A549 (cell line): ENCODE measurements at places on chromosomes 4 and X. TPM values are rescaled to one million over a fixed set of nuclear protein-coding genes. Genes with fewer than 3 reads are reported as not detected.
A peak's percentile ranks its signal among the peaks of the same experiment; 100 is the strongest.

DNA sequence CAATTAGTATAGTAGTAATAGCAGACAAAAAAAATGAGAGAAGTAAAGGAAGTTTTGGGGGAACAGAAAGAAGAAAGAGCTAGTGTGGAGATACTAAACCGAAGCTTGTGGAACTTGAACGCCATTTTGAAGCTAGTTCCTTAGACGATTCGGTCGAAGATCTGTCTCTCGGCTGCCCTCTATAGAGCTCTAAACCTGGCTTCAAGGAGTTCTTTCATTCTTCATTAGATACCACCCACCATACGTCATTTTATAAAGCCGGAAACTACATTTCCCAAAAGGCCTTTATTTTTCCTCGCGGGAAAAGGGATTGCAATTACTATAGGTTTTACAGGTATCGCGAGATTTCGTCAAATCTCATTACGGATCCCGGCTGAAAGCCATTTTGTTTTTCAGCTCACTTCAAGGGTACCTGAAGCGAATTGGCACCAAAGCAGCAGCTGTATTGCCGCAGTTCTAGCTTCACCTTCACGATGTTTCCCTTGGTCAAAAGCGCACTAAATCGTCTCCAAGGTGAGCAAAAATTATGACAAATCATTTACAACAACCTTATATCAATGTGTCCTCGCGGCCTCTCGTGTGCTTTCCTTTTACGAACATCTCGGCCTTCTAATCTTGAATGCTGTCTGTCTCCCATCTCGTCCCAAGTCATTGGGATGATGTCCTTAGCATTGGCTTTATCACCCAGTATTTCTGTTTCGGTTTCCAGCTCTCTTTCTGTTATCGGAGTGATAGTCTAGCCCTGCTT is at the start of gene COX7B:
COX7B (plus strand) TSS at position 388 of the 748 bp plus-strand sequence; CDS start at position 474, 86 bp downstream.
- DNase-seq = peak; percentile 72

- DNase-seq = no peak
Measured at GRCh38 chrX:131988236-131988635, 34.9 kb upstream of the STK26 start.

DNA sequence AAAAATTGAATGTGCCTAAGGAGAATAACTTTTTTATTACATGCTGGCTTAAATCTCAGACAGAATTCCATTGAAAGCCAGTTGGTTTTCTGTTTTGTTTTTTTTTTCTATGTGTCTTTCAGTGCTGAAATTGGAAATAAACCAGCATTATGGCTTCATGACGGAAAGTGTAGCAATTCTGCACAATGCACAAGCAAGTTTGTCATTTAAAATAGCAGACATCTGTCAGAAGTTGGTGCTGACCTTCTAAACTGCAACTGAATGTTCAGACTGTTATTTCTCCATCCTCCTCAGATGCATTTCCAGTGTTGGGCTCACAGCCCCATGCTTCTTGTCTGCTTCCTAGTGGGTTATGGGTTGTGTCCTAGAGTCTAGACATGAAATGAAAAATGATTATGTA is 107.2 kb upstream of the LIMCH1 start:
- no peak for DNase-seq

DNA sequence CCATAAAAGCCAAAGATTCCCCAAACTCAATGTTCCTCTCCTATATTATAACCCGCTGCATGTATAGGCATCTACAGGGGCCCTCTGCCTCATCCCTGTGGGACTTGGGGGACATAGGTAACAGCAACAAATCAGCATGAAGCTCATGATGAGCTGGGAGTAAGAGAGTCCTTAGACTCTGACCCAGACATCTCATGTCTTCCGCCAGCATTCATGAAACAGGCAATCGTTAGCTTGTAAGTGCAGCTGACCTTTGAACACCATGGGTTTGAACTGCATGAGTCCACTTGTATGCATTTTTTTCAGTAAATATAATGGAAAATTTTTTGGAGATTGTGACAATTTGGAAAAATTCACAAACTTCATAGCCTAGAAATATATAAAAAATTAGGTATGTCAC is 10.4 kb upstream of the SCOC start:
- DNase-seq = no peak

DNA sequence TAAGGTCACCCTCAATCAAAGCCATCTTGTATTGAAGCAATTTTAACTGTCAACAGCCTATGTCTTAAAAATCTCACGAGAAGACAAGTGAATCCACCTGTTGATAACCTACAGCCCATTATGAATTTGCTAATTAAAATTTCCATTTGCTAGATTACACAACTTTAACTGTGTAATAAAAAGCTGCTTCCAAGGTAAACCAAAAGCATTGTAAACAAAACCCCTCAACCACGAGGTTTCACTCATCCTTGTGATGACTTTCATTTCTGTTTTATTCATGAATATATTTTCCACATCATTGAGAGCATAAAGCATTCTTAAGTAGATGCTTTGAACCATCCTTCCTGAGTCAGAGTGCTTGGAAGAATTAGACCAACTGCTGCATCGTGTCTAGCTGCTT is 217.5 kb upstream of the GYPA start:
- no peak for DNase-seq

DNA sequence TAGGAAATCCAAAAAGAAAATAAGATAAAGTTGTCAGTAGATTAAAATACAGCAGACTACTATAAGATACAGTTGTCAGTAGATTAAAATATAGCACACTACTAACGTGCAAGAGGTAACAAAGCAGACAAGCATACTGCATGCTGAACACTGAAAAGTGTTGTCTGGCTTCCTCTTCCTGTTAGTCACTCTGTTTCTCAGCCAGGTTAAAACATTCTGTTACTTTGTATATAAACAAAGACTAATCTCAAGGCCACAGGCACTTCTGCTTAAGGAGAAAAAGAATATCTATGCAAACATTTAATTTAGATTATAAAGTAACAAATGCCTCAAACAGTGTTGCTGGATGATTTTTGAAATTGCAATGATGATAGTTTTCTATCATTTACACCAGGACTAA is 41.0 kb upstream of the SCD5 start:
- no peak for DNase-seq

DNA sequence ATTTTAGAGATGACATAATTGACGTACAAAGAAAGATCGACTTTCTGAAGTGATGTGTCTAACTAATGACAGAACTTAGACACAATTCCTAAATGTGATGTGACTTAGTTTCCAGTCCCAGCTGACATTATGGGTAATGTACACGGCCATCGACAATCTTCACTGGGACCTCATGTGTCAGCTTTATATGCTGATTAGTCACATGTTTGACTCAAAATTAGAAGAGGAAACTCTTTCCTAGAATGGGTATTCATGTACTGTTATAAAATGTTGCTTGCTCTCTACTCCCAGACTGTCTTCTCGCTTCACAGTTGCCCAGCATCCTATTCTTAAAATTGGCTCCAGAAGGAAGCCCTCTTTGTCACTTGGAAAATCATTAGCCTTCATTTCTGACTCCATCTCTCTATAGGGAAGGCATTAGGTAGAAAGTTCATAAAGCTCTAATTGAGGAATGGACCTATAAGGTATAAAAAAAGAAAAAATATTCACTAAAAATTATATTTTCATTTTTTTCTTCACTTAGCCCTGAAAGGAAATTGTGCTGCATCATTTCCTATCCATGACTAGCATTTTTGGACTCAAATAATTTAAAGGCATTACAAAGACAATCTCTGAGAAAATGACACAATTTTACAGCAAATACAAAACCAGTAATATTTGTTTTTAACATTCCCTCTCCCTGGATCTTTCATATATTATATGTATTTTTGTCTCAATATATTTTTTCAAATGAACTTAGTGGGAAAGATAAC is 554.6 kb downstream of the INPP4B start:
- no peak for DNase-seq

DNA sequence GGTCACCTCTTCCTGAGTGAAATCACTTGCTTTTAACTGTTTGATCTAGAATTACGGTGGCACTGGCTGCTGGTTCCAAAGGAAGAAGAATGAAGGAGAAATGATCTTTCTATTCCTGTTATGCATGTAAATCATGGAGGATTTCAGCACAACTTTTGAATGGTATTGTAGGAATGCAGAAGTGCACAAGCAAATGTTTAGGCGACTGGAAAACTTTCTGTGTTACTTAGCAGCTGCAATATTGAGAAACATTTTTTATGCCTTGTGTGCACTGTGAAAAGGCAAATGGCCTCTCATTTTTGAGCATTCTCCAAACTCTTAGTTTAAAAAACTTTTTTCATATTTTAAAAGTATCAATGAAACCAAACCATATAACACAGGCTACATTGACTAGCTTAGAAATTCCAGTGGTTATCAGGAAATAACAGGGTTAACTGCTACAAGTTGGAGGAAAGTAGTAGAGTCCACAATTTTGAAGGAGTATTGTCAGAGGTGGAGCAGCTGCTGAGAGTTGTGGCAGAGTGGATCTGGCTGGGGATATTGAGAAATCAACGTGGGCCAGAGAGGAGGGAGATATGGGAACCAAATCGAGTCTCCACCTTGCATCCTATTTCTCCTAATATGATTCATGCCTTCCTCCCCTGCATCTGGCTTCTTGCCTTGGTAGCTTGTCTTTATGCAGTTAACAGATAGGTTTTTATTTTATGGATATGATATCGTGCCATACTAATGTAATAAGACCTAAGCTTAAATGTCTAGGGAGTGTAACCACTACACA is 32.0 kb upstream of the FHL1 start:
- DNase-seq = no peak

GRCh38 chr4:161003418-161004057 is 1160.3 kb downstream of the FSTL5 start:
- no peak for DNase-seq

DNA sequence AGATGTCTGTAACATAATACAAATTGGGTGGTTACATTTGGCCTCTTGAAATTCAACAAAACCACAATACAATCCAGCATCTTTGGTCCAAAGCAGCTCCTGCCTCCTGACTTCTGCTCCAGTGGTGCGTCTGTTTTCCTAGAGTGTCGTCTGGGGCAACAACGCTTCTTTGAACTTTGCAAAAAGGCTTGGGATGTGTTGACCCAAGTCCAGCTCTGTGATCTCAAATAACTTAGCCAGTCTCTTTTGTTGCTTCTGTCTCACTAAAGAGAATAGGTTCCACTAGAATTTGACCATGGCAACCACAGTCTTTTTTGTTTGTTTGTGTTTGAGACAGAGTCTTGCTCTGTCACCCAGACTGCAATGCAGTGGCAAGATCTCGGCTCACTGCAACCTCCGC is 324.0 kb downstream of the DHRSX start:
- DNase-seq = peak; percentile 59

GRCh38 chrX:107628662-107629539 is 591 bp downstream of the PRPS1 start:
- DNase-seq = peak; percentile 50

DNA sequence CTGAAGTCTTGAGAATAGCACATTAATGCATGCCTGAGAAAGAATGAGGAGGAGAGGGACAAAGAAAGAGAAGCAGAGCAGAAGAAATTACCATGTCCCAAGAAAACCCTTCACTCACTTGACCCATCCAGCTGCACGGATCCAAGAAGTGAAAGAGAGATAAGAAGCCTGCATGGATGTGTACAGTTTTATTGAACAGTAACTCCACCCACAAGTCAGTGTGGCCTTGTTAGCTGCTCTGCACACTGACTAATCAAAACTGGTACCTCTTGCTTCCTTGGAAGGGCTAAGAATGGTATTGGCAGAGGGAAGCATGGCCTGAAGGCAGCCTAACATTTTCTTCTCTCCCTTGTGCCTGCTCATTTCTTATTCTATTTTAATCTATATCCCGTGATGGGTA is 163.9 kb downstream of the SLC7A11 start:
- no peak for DNase-seq

DNA sequence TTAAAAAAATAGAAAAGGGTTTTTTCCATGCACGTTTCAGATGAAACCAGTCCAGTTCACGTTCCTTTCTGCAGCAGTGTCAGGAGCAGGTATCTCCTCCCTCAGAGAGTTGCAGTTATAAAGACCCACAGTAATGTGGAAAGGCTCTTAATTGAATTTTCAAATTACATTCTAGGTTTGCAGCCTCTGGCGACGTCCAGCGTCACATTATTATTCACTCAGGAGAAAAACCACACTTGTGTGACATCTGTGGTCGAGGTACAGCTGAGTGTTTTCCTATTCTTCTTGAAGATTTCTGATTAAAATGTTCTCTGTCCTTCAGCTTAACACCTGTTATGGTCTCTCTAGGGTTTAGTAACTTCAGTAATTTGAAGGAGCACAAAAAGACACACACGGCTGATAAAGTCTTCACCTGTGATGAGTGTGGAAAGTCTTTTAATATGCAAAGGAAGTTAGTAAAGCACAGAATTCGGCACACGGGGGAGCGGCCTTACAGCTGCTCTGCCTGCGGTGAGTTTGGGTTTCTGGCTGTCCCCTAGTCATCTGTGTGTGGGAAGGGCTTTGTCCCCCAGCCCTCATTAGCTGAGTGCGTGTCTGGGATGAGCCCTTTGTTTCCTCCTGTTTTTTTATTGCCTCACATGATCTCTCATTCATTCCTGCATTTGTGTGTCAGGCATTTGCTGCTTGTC is 25.6 kb downstream of the ZBTB49 start:
- no peak for DNase-seq

DNA sequence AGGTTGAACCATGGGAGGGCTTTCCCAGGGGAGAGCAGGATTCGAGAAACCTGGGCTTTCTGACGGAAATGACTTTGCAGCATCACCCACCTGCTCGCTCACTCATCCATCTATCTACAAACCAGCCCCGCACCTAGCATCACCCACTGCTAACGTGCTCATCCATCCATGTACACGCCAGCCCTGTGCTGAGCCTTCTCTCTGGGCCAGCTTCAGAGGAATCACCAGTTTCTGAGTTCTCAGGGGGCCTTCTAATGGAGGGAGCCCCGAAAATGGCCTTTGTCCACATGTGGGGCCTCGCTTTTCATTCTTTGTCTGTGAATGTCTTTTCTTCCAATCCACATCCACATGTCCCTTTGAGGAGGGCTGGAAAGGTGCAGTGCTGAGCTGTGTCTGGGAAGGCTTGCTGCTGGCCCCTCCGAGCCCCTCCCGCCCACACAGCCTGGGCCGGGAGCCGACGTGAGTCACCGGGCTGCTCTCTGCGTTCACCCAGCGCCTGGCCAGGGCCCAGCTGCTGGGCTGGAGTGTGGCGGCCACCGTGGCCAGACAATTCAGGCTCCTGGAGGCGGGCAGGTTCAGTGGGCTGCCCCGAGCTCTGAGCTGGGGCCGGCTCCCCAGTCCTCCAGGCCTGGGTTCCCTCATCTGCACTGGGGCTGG is 14.7 kb downstream of the SORCS2 start:
- DNase-seq = peak; percentile 56

Gene XK
- polyA plus RNA-seq = 0.32 to 0.47 TPM (median 0.34 TPM) in 3 replicates

Gene NUDT9
- polyA plus RNA-seq = 35.8 to 37.3 TPM (median 36.7 TPM) in 3 replicates

Gene NKX3-2
- polyA plus RNA-seq = 0.17 to 0.44 TPM (median 0.38 TPM) in 3 replicates

Gene KDR
- polyA plus RNA-seq = not detected in 3 replicates

Gene ANKRD50
- 6.0 to 8.1 TPM (median 6.5 TPM) in 3 replicates for polyA plus RNA-seq

Gene DMRTC1B
- polyA plus RNA-seq = not detected in 3 replicates

Gene KLHL34
- not detected in 3 replicates for polyA plus RNA-seq

Gene DDX53
- polyA plus RNA-seq = not detected in 3 replicates

Gene PNCK
- 0.13 to 0.30 TPM (median 0.25 TPM) in 3 replicates for polyA plus RNA-seq

Gene IL13RA2
- polyA plus RNA-seq = not detected in 3 replicates
